Activated naive CD8-positive, alpha-beta T cell treated with anti-CD3 and anti-CD28 coated beads, Interleukin-2, amount 50 U/mL, for 24 hours (primary cell): ENCODE measurements at places on chromosomes 7 and 10.
A peak's percentile ranks its signal among the peaks of the same experiment; 100 is the strongest.

- no peak overlapping the region for H3K4me3 ChIP-seq
- peaks cover 2% of the 10 kb centered on the region for H3K27me3 ChIP-seq
- no peak overlapping the region for H3K27ac ChIP-seq
- DNase-seq = no peak
These were observed 36.0 kb upstream of the OTUD1 start for GRCh38 chr10:23402856-23403255.

DNA sequence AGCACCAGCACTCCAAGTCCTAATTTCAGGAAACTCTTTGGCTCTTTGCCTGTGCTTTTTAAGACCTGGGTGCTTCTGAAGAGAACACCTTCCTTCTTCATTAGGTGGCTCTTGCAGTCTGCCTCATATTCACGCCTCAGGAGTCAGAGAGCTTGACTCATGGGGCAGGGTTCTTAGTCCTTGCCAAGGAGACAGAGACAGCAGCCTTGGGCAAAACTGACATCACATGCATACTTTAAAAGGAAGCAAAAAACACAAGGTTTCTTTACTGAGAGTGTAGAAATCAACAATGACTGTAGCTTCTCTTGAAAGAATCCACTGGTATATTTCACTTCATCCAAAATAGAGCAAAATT lies 780.6 kb downstream of the INHBA start:
- no peaks in the 10 kb centered on the region for H3K27me3 ChIP-seq
- H3K27ac ChIP-seq = no peak overlapping the region
- no peaks in the 10 kb centered on the region for H3K4me1 ChIP-seq
- no peak for DNase-seq
- H3K36me3 ChIP-seq = no peaks in the 10 kb centered on the region

DNA sequence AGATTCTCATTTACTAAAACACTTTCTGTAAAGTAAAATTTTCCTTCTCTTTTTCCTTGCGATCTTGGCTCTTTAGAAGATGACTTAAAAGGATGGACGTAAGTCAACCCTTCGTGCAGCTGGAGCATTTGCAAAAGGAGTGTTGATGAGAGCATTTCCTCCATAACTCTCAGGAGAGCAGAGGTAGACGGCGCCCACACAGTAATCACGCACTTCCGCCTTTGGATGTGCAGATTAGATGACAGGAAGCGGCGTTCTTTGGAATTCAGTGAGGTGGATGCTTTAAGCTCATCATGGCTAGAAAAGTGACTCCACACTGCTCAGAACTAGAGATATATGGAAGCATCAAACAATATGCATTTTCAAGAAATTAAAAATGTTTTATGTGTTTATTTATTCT lies 43.0 kb upstream of the NPS start:
- peaks cover 6% of the 10 kb centered on the region for H3K27me3 ChIP-seq
- no peak overlapping the region for H3K4me3 ChIP-seq
- no peaks in the 10 kb centered on the region for H3K36me3 ChIP-seq

- H3K4me1 ChIP-seq = no peaks in the 10 kb centered on the region
- H3K27me3 ChIP-seq = no peaks in the 10 kb centered on the region
- no peak overlapping the region for H3K4me3 ChIP-seq
- DNase-seq = no peak
- H3K36me3 ChIP-seq = peaks cover 2% of the 10 kb centered on the region
- H3K27ac ChIP-seq = no peak overlapping the region
These were observed 124.3 kb upstream of the PDE1C start for GRCh38 chr7:32194537-32194936.

GRCh38 chr10:119377958-119378736 lies 164.4 kb downstream of the RGS10 start:
- no peak overlapping the region for H3K27ac ChIP-seq
- H3K27me3 ChIP-seq = no peaks in the 10 kb centered on the region
- peaks cover 17% of the 10 kb centered on the region for H3K4me1 ChIP-seq
- H3K4me3 ChIP-seq = no peak overlapping the region
- peaks cover 1% of the 10 kb centered on the region for H3K36me3 ChIP-seq
- no peak for DNase-seq

DNA sequence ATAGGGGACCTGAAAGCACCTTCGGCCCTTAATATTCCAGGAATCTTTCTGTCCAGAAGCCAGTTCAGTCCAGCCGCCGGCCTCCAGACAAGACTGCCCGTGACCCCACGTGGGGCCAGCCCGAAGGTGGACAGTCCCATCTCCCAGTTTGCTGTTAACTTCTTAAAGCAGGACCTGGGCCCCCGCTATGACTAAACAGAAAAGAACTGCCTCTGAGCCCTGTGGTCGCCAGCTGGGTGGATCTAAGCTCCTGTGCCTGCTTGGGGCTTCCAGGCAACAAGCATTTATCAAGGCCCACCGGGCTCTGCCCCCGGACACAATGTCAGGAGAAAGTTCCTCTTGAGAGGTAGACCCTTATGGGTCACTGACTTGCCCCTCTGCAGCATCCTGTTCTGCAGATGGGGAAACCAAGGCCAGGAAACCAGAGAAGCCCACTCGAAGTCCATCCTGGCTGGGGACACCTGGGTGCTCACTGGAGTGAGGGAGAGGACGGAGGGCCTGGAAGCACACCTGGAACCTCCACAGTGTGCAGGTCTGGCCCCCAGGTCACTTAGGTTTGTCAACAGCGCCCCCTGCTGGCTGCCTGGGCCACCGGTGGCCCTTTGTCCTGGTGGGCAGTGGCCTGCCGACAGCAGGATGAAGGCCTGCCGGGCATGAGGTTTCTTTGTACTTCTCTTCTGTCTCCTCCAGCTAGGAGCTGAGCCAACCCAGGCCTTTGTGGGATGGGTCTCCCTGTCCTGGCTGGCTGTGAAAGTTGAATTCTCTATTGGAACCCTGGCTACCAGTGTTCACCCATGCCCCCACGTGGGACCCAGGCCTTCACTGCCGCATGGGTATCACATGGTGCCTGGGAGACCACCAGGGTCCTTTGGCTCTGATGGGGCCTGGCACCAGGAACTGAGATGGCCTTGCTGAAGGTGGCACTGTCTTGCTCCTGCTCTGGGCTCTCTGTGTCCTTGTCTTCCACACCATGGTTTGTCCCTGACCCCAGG lies 128.0 kb downstream of the ZMIZ1 start:
- DNase-seq = peak; percentile 86
- H3K27ac ChIP-seq = no peak overlapping the region

DNA sequence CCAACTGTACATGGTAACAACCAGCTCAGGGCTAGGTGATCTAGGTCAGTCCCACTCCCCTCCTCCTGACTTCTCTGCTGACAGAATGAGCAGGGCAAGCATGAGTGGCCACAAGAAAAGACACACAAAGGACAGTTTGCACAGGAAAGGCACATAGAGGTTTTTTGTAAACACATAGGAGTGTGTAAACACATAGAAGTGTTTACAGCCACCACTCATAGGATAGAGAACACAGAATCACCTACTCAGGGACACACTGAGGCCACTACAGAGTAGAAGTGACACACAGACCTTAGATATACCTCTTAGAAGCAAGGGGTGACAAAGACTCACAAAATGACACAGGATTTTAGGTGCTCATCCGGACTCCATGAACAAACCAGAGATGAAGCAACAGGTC lies 19.0 kb downstream of the NUDCD3 start:
- H3K4me3 ChIP-seq = no peak overlapping the region
- peaks cover 43% of the 10 kb centered on the region for H3K36me3 ChIP-seq
- H3K27ac ChIP-seq = no peak overlapping the region
- H3K4me1 ChIP-seq = peaks cover 44% of the 10 kb centered on the region
- no peak for DNase-seq

DNA sequence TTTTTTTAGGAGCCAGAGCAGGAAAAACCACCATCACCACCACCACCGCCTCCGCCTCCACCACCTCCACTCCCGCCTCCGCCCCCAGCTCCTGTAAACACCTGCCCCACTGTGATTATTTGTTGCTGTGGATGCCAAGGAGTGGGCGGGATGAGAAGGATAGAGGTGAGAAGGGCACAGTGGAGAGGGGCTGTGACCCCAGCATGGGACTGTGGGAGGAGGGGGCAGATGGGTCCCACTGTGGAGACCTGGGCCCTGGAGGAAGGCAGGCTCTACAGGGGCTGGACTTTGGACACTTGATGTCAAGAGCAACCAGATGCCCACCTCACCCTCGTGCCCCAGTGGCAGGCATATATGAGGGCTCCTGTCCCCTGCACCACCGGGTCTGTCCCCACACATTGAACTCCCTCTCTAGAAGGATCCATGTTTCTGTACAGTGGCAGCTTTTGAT lies 24.7 kb downstream of the ANTXRL start:
- H3K27ac ChIP-seq = no peak overlapping the region
- no peaks in the 10 kb centered on the region for H3K27me3 ChIP-seq
- H3K4me3 ChIP-seq = no peak overlapping the region
- no peaks in the 10 kb centered on the region for H3K36me3 ChIP-seq

DNA sequence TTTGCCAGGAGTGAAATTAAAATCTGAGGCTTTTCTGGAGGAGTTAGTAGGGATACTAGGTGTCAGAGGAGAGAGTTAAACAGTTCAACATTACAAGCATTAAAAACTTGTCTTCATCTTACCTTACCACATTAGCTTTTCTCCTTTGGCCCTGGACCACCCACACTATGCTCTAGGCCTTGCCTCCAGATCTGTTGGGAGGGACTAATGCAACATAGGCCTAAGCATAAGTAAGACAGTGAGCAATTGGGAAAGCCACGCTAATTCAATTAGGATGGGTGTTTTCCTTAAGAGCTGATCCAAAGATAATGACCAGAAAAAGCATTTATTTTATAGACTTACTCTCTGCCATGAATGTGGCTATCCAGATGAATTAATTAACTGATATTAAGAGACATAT lies 158.9 kb downstream of the ELMO1 start:
- H3K36me3 ChIP-seq = peaks cover 2% of the 10 kb centered on the region
- no peak for DNase-seq
- H3K4me1 ChIP-seq = peaks cover 29% of the 10 kb centered on the region

DNA sequence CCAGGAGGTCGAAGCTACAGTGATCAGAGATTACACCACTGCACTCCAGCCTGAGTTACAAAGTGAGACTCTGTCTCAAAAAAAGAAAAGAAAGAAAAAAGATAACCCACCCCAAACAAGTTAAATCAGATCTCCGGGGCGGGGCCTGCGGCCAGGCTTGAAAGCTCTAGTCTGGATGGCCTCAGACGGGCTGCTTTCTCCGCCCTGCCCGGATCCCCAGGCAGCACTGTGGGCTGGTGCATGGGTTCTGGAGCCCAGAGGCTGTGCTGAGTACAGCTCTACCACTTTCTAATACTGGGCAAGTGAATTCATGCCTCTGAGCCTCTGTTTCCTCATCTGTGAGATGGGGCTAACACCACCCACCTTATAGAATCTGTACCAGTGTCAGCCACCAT lies 83.7 kb downstream of the ZMIZ1 start:
- H3K27me3 ChIP-seq = no peaks in the 10 kb centered on the region
- H3K27ac ChIP-seq = peak overlapping the region; percentile 14
- peaks cover 27% of the 10 kb centered on the region for H3K4me1 ChIP-seq
- DNase-seq = no peak

- peaks cover 4% of the 10 kb centered on the region for H3K4me1 ChIP-seq
- no peaks in the 10 kb centered on the region for H3K36me3 ChIP-seq
- no peak overlapping the region for H3K27ac ChIP-seq
- no peaks in the 10 kb centered on the region for H3K27me3 ChIP-seq
- DNase-seq = no peak
These were observed 116.1 kb downstream of the PARD3 start for GRCh38 chr10:34698979-34699378.

- no peak overlapping the region for H3K27ac ChIP-seq
- H3K36me3 ChIP-seq = no peaks in the 10 kb centered on the region
- peaks cover 31% of the 10 kb centered on the region for H3K4me1 ChIP-seq
- no peak for DNase-seq
- H3K27me3 ChIP-seq = peaks cover 56% of the 10 kb centered on the region
- no peak overlapping the region for H3K4me3 ChIP-seq
These were observed 34.0 kb upstream of the SFTPD start for GRCh38 chr10:79982861-79983260.

- no peak overlapping the region for H3K4me3 ChIP-seq
- no peaks in the 10 kb centered on the region for H3K4me1 ChIP-seq
- H3K27me3 ChIP-seq = no peaks in the 10 kb centered on the region
- DNase-seq = no peak
- no peaks in the 10 kb centered on the region for H3K36me3 ChIP-seq
These were observed 10.3 kb downstream of the OR2A14 start for GRCh38 chr7:144133307-144133706.

GRCh38 chr10:19730907-19731217 lies 85.4 kb upstream of the PLXDC2 start:
- H3K4me1 ChIP-seq = peaks cover 2% of the 10 kb centered on the region
- H3K4me3 ChIP-seq = no peak overlapping the region
- no peaks in the 10 kb centered on the region for H3K36me3 ChIP-seq
- no peak for DNase-seq
- H3K27me3 ChIP-seq = no peaks in the 10 kb centered on the region
